Activated T-cell treated with anti-CD3 and anti-CD28 coated beads for 48 hours (primary cell): ENCODE measurements at places on chromosomes 3 and 15.

DNA sequence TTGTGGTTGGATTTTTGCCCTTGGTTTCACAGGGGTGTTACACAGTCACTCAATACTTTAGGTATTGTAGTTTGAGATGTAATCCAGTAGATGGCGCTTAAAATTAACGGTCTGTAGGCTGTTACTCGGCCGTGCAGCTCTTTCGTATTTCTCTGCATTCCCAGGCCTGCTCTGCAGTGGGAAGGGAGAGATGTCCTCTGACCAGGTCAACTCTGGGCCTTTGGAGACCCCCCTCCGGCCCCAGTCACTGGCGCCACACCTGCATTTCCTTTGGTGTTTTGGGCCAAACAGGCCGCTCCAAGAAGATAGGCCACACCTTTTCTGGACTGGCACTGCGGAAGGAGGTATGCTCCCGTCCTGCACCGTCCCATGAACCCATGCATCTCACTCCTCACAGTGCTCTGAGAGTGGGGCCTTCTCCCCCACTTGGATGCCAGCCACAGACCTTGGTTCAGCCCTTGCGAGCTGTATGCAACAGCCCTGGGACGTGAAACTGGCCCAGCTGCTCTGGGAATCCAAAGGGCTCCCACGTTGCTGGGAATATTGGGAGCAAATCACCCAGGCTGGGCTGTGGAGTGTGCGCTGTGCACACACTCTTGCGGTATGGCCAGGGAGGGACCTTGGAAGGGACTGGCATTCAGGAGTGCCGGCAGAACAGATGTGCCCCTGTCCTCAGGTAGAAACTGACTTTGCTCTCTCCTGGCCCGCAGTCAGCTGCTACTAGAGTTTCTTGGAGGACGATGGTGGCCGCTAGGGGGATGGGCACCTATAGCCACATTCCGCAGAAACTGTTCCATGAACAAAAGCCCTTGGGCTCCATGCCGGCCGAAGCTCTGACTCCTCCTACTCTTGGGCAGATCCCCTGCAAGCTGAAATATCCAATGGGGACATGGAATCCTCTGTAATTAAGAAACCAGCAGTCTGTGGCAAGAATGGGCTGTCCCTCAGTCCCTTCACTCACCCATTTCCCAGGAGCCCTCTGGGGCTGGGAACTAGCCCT is 410.5 kb upstream of the CADM2 start:
- DNase-seq: no peak

GRCh38 chr3:55701997-55702396 is 214.9 kb upstream of the WNT5A start:
- no peak for DNase-seq

- DNase-seq: no peak
These were observed 71.9 kb upstream of the MBNL1 start for GRCh38 chr3:152196782-152197181.

DNA sequence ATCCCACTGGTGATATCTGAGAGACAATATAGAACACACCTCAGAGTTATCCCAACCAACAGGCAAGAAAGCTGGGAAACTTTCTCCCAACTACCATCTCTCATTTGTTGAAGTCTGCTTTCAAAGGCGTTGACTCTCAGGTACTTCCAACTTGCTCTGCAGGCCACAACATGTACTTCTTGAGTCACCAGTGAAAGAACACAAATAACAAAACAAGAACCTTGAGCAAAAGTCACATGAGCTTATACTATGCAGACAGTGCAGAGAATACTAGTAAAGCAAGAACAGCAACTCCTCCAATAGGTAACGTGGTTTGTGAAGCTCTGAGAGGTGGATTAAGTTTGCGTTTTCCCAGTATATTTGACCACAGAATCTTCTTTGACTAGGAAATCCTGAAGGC is 20.6 kb downstream of the SNTN start:
- no peak for DNase-seq

- DNase-seq: no peak
These were observed 40.6 kb upstream of the SEC22A start for GRCh38 chr3:123161167-123161566.

DNA sequence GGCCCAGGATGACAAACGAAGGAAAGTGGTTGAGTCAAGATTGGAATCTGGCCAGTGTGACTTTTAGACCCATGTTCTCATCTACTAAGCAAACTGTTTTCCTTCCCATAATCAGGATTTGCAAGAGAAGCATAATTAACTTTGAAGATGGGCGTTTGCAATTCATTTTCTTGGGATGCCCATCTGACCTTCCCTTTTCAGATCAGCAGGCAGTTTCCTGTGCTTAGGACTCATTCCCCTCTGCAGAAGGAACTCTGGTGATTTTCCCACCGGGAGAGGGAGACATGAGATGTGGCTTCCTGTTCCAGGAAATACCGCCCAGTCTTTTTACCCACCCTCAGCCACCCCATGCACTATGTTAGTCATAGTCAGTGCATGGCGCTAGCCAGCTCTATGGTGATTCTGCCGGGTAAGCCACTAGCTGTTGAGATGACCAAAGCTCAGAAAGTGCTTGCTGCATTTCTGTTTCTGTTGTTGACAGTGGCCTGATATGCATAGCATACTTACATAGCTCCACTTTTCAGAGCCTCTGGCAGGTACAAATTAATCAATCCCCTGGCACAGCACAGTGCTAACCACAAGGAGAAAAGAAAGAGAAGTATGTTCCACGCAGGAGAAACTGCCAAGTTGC is 129.4 kb downstream of the VGLL4 start:
- DNase-seq: no peak

DNA sequence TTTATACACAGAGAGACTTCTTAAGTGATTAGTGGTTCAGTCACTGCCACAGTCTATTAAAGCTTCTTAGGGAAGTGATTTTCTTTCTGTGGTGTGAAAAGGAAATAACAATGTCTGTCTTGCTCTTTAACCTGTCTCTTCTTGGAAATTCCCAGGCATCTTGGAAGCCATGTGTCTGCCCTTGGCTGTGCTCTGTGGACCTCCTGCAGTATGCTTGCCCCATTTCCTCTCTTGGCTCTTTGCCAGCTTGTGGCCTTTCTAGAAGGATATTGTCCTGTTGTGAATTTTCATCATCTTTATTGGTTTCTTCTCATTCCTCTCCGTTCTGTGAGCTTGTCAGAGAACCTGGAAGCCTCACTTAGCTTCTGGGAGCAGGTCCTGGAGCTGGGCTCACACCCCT is 338.4 kb upstream of the C2CD4B start:
- DNase-seq: no peak

- DNase-seq: no peak
These were observed 74.9 kb downstream of the OCA2 start for GRCh38 chr15:28023933-28024888.

DNA sequence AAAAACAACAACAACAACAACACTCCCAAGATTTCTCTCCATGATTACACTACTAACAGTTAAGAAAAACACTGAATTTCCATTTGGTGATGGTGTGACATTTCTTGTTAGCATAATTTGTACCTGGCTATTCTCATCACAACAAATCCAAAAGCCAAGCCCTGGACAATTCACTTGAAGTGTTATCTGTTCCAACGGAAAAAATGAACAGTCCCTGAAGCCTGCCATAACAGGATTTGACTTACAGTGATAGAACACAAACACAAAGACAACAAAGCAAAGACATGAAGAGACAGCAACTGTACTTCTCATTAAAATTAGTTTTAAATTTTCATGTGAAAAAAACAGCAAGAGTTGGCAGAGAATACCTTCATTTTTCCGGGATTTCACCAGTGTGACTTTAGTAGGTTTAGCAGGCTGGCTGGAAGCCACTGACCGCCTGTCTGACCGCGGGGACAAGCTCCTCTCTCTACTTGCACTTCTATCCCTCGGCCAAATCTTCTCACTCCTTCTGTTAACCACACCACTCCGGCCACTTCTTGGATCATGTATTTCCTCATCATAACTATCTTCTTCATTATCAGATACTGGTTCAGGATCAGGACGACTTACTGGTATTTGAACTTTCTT is 56.3 kb downstream of the TJP1 start:
- DNase-seq: no peak

- DNase-seq: no peak
These were observed 86.2 kb downstream of the SEC22A start for GRCh38 chr3:123287962-123288302.

DNA sequence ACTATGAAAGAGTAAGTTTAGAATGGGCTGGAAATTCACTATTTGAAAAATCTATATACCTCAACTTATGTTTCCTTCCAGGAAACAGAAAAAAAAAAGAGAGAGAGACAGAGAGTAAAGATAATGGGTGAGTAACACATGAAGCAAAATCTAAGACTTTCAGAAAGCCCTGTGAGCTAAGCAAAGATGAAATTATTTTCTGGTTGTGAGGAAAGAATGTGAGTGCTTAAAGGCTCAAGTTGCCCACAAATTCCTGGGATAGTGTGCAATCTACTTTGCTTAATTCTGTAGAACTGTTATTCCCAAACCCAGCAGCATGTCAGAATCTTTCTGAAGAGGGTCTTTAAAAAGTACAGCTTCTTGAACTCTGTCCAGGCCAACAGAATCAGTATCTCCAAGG is 337.7 kb upstream of the AGTR1 start:
- no peak for DNase-seq

DNA sequence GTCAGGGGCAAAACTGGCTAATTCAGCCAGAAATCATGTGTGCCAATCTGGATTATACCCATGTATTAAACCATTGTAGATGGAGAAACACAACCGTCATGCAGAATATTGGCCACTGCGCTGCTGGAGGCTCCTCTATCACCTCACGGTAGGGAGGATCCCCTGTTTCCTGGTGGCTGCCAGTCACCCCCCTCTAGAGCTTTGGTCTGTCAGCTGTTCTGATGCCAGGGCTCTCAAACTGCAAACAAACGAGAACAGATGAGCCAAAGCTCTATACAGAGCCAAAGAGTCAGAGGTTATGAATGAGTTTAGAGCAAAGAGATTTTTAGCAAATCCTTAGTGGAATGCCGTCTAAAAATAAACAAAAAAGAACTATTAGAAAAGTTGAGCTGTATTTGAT is 62.5 kb downstream of the IL20RB start:
- no peak for DNase-seq

GRCh38 chr3:156017352-156018030 is 102.9 kb upstream of the KCNAB1 start:
- DNase-seq: no peak

DNA sequence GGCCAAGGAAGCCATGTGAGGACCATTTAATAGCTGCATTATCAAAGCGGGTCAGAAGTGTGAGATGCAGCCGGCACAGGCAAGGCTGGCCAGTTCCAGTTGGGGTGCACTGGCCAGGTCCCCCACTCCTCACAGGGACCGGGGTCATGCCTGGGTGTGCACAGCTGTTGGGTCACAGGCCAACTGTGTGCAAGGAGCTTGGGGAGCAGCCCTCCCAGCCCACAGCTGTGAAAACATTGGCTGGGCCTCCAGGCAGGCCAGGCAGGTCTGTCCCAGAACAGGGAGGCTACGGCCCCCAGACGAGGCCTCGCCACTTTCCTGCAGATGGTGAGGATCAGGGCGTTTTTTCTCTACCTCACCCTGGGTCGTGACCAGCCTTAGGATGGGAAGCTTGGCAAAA is 521.0 kb downstream of the NTRK3 start:
- DNase-seq: no peak

GRCh38 chr3:8741581-8742261 is 8.1 kb downstream of the CAV3 start:
- DNase-seq: no peak

DNA sequence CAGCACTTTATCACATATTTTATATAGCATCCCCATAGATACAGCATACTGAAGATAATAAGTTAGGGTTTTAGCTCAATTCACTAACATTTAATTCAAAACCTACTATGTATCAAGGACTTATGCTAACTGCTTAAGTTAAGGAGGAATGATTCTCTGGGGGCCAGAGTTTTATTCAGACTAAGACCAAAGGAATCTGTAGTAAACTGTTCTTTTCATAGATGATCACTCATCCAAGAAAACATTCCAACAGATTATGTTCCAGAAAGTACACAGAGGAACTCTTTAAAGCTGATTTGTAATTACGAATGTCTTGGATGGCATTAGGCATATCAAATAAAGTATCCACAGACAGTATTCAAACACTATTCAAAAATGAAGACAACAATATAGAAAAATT is 226.4 kb downstream of the SCAPER start:
- no peak for DNase-seq

GRCh38 chr3:186453531-186453930 is 90.6 kb downstream of the CRYGS start:
- DNase-seq: no peak

DNA sequence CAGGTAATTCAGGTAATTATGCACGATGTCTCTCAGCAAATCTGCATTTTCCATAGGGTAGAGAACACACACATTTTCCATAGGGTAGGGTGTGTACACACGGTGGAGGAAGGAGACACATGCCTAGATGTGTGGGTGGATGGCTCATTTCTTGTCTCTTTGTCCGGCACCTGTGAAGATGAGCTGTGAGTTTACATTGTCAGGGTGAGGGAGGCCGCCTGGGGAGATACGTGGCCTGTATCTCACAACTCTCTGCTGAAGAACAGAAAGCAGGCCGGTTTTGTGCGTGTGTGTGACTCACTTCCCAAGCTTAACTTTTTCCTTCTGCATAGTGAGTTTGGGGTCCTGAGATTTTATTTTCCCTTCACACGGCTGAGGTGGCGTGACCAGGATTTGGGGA is 60.3 kb downstream of the SLC6A6 start:
- peak; percentile 26 for DNase-seq

DNA sequence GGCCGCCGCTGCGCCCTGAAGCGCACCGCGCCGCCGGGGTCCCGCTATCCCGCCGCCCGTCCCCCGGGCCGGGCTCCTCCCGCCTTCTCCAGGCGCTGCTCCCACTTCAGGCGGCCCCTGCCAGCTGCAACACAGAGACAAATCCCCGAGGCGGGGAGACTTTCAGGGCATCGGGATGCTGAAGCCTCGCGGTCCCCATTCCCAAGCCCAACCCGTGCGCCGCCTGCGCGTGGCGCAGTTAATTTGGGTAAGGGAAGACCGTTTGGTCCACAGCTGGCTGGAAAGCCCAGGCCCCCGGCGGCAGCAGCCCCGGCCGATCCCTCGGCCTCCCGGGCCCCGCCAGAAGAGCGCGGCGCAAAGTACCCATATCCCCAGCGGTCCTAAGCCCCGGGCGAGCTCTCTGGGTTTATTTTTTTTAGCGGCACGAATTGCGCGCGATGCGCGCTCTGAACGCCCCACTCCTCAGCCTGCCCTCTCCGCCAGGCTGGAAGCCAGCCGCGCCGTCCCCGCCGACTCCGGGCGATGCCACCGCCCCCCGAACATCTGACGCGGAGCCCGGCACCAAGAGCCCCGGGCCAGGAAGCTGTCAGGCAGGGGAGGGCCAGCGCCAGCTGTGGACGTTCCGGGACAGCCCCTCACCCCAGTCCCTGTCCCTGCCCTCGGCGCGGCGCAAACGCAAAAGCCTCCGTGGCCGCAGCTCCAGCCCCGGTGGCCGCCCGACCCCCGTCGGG is 517 bp downstream of the FBN1 start:
- peak; percentile 6 for DNase-seq
